ENCODE measurements at places on chromosomes 12 and 14. TPM values are rescaled to one million over a fixed set of nuclear protein-coding genes. Genes with fewer than 3 reads are reported as not detected.
A peak's percentile ranks its signal among the peaks of the same experiment; 100 is the strongest.

DNA sequence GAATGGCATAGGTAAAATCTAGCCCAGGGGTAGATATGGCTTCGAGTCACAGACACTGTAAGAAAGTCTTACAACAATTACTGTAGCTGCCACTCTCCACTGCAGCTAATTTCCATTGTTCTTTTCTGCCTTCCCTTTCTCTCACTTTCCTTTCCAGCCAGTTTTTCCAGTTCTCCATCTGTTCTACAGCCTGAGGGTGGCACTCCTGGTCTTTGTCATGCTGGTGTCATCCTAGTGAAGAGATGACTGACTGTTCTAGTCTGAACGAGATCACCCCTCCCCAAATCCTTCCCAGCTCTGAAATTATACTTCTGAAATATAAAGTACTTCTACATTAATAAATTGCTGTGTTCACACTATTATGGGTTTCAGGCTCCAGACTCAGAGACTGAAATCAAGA lies 74.2 kb upstream of the CSRP2 start:
- no peaks in the 10 kb centered on the region for H3K4me1 ChIP-seq
- H3K27ac ChIP-seq: no peak overlapping the region
- DNase-seq: no peak

Gene KLRD1
- 2.5 TPM for total RNA-seq

DNA sequence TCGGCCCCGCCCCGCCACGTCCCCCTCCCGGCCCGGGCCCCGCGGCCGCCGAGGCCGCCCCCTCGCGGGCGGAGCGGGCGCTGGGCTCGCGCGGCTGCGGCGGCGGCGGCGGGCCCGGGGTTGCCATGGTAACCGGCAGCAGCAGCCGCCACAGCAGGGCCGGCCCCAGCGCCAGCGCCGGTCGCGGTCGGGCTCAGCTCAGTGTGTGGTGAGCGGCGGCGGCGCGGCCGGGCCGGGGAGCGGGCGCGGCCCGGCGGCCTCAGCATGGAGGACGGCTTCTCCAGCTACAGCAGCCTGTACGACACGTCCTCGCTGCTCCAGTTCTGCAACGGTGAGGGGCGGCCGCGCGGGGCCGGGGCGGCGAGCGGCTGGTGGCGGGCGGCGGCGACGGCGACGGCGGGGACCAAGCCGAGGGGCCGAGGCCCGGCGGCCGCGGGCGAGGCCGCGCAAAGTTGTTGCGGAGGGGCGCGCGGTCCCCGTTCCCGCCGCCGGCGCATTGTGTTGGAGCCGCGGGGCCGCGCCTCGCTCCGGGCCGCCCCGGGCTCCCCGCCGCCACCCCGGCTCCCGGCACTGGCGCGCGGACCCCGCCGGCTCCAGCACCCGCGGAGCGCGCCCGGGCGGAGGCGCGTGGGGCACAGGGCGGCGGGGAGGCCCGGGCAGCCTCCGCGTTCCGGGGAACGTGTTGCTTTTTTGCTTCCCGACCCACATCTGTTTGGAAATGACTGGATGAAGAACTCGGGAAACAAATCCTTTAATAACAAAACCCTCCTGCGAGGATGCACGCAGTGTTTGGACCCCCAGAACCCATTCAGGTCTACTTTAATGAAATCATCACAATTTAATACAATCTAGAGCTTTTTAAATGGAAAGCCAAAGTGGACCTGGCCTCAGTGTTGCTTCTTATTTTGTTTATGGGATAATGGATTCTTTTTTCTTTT lies at the start of gene EML1:
Gene EML1, plus strand, starts transcription at position 201 of the 938 bp plus-strand sequence. Its CDS starts 64 bp downstream, at position 265.
- DNase-seq: peak; percentile 70
- H3K27ac ChIP-seq: peak within 1 kb of the TSS; percentile 95
- H3K36me3 ChIP-seq: no peaks in the 10 kb centered on the region

- no peaks in the 10 kb centered on the region for H3K36me3 ChIP-seq
- DNase-seq: no peak
- no peak overlapping the region for H3K4me3 ChIP-seq
- H3K4me1 ChIP-seq: no peaks in the 10 kb centered on the region
- H3K27ac ChIP-seq: no peak overlapping the region
- H3K27me3 ChIP-seq: no peaks in the 10 kb centered on the region
Observed at GRCh38 chr14:81261176-81261575, 40.4 kb upstream of the GTF2A1 start.

Gene ALX1
- 2.9 TPM for total RNA-seq

GRCh38 chr12:78316136-78316535 lies 485.4 kb downstream of the NAV3 start:
- H3K27ac ChIP-seq: no peak overlapping the region
- H3K4me1 ChIP-seq: no peaks in the 10 kb centered on the region
- no peaks in the 10 kb centered on the region for H3K27me3 ChIP-seq
- no peaks in the 10 kb centered on the region for H3K36me3 ChIP-seq
- DNase-seq: no peak

GRCh38 chr14:29043737-29044136 lies 277.1 kb downstream of the FOXG1 start:
- no peaks in the 10 kb centered on the region for H3K27me3 ChIP-seq
- H3K4me1 ChIP-seq: no peaks in the 10 kb centered on the region
- no peak overlapping the region for H3K4me3 ChIP-seq
- no peaks in the 10 kb centered on the region for H3K36me3 ChIP-seq

DNA sequence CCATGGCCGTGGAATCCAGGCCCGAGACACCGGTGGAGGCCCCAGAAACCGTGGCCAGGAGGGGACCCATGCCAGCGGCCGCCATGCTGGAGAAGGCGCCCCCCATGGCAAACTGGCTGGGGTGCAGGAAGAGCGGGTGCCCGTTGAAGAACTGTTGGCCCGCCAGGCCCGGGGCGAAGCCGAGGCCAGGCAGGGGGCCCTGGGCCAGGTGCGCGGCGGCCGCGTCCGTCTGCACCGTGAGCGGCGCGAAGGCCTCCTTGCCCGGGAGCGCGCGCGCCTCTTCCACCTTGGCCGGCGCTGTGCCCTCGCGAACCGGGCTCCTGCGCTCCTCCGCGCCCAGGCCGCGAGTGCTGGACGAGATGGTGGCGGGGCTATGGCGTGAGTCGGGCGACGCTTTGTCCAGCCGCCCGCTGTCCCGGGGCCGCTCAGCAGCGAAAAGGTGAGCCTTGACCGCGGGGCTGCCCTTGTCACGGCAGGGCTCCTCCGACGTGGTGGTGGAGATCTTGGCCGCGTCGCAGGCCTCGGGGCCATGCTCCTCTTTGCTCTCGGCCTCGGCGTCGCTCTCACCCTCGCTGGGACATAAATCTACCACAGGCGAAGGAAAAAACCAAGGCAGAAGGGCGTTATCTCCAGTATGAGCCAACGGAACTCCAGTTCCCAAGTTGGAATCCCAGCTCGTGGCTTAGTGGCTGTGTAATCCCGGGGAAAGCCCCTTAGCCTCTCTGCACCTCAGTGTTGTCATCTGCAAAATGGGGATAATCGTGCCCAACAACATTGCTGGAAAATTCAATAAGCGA lies 9.5 kb downstream of the TBX3 start:
- no peaks in the 10 kb centered on the region for H3K27me3 ChIP-seq
- H3K4me3 ChIP-seq: peak overlapping the region; percentile 84
- no peaks in the 10 kb centered on the region for H3K36me3 ChIP-seq
- peak overlapping the region; percentile 97 for H3K27ac ChIP-seq

DNA sequence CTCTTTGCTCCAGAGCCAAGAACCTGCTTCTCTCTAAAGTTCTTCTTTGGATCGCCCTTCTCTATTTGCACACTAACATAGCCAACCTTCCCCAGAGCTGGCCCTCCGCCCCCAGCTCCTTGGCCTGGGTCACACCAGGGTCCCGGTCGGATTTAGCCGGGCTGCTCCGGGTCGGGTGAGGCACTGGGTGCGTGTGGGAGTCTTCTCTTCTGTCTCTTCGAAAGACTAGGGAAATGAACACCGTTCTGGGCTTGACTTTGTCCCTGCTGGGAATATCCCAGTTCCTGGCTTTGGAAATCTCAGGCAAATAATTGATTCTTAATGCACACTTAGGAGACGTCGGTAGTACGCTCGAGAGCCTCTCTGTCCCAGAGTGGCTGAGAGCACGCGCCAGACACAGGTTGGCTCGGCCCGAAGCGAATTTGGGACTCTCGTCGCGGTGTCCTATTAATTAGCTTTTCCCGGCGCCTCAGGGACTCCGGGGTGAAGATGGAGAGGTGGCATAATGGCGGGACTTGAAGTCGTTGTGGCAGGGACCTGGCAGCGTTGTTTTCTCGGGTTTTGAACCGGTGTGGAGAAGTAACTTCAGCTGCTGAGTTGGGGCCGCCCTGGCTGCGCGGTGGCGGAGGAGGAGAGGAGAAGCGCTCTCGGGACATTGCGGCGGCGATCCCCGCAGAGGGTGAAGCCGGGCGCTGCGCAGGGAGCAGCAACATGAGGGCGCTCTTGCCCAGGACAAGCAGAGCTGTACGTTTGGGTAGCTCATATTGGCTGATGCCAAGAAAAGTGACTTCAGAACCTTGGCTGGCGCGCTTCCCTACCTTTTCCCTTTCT lies 7.5 kb downstream of the FOXG1 start:
- no peaks in the 10 kb centered on the region for H3K4me1 ChIP-seq
- no peaks in the 10 kb centered on the region for H3K27me3 ChIP-seq
- H3K36me3 ChIP-seq: no peaks in the 10 kb centered on the region
- H3K4me3 ChIP-seq: no peak overlapping the region
- no peak overlapping the region for H3K27ac ChIP-seq
- no peak for DNase-seq

GRCh38 chr14:75222208-75222701 lies 45.8 kb upstream of the TMED10 start:
- no peak overlapping the region for H3K4me3 ChIP-seq
- no peaks in the 10 kb centered on the region for H3K4me1 ChIP-seq
- no peaks in the 10 kb centered on the region for H3K27me3 ChIP-seq

Gene SLC7A7
- 27.2 TPM for total RNA-seq

Gene SNAPC1
- total RNA-seq: 7.2 TPM

Gene KIF5A
- not detected for total RNA-seq

- no peaks in the 10 kb centered on the region for H3K36me3 ChIP-seq
- H3K4me1 ChIP-seq: no peaks in the 10 kb centered on the region
- peak overlapping the region; percentile 68 for H3K27ac ChIP-seq
- H3K27me3 ChIP-seq: no peaks in the 10 kb centered on the region
Observed at GRCh38 chr14:77306416-77306815, 14.3 kb downstream of the POMT2 start.

Gene CMTM5
- not detected for total RNA-seq

Gene RTN1
- total RNA-seq: 10.8 TPM

- no peak overlapping the region for H3K27ac ChIP-seq
- DNase-seq: no peak
- peaks cover 18% of the 10 kb centered on the region for H3K27me3 ChIP-seq
Observed at GRCh38 chr12:112868459-112869041, 38.2 kb upstream of the OAS1 start.

DNA sequence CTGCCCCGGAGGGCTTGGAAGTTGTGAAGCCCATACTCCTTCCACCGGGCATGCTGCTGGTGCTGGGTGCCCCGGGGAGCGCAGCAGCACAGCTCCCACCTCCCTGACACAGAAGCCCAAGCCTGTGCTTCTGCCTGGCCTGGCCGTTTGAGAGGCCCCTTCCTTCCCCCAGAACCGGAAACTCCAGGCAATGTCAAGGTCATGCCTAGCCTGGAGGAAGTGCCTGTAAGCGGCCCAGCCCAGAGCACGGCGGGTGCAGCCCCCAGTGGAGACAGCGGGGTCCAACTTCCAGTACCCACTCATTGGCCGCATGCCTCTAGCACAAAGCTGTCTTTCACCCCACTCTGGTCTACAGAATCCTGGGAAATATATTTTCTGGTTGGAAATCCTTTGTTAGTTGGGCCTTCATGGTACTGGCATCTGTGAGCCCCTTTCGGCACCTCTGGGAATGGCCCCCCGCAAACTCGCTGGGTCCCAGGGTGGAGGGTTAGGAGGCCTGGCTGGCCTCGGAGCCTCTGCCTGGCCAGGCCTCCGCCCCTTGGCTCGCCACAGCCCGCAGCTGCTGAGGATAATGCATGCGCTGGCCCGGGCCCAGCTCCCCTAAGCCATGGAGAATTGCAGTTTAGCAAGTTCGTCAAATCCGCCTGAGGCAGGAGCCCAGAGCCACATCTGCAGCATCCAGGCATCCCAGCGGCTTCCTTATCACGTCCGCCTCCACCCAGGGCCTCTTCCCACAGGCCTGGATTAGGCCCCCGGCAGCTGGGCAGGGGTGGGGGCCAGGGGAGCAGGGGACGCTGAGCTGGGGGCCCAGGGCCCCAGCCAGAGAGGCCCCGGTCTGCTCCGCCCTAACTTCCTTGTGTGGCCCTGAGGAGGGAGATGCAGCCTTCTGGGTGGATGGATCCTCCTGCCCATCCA lies 48.9 kb upstream of the DLK1 start:
- H3K4me1 ChIP-seq: peaks cover 10% of the 10 kb centered on the region
- no peak for DNase-seq
- H3K4me3 ChIP-seq: no peak overlapping the region
- no peaks in the 10 kb centered on the region for H3K27me3 ChIP-seq
- peak overlapping the region; percentile 56 for H3K27ac ChIP-seq

Gene BIN2
- total RNA-seq: 7.6 TPM

DNA sequence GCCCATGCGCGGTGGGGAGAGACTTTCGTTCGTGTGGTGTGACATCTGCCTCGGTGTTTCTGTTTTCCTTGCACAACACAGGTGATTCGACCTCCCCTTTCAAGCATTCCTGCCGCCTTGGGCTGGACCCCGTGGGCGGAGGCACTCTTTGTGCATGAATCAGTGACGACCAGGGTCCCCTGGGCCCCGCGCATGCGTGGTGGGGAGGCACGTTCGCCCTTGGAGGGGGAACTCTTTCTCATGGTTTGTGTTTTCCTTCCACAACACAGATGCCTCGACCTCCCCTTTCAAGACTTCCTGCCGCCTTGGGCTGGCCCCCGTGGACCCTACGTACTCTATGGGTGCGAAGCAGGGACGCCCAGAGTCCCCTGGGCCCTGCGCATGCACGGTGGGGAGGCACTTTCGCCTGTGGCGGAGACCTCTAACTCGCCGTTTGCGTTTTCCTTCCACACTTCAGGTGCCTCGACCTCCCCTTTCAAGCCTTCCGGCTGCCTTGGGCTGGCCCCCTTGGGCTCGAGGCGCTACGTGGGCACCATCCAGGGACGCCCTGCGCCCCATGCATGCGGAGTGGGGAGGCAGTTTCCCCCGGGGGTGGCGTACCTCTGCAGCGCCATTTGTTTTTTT lies 340.9 kb downstream of the ALG10 start:
- no peaks in the 10 kb centered on the region for H3K27me3 ChIP-seq
- DNase-seq: no peak
- H3K4me1 ChIP-seq: no peaks in the 10 kb centered on the region

Gene ACOT6
- 0.16 TPM for total RNA-seq

GRCh38 chr12:90909069-90909770 lies 45.8 kb downstream of the CCER1 start:
- no peaks in the 10 kb centered on the region for H3K27me3 ChIP-seq
- no peaks in the 10 kb centered on the region for H3K36me3 ChIP-seq
- H3K4me1 ChIP-seq: no peaks in the 10 kb centered on the region
- no peak for DNase-seq
- no peak overlapping the region for H3K27ac ChIP-seq

GRCh38 chr12:65608319-65608916 lies 215.9 kb upstream of the HMGA2 start:
- H3K27ac ChIP-seq: no peak overlapping the region
- no peaks in the 10 kb centered on the region for H3K27me3 ChIP-seq
- no peak overlapping the region for H3K4me3 ChIP-seq
- H3K4me1 ChIP-seq: no peaks in the 10 kb centered on the region
- no peaks in the 10 kb centered on the region for H3K36me3 ChIP-seq
- DNase-seq: no peak

GRCh38 chr12:93115198-93115601 lies 186.1 kb upstream of the EEA1 start:
- no peaks in the 10 kb centered on the region for H3K27me3 ChIP-seq
- no peak for DNase-seq
- no peaks in the 10 kb centered on the region for H3K4me1 ChIP-seq
- H3K27ac ChIP-seq: no peak overlapping the region
- no peaks in the 10 kb centered on the region for H3K36me3 ChIP-seq

All from breast epithelium (tissue), 4 donors.